Chondrocyte (in vitro differentiated cells): ENCODE measurements at places on chromosomes 3 and 15. TPM values are rescaled to one million over a fixed set of nuclear protein-coding genes. Genes with fewer than 3 reads are reported as not detected.

The HIGD2B gene
- total RNA-seq = not detected in 3 replicates

The RHOV gene
- 0.12 to 0.31 TPM in 2 of 3 replicates, not detected in the other for total RNA-seq

The POPDC2 gene
- 0.80 to 1.1 TPM (median 1.0 TPM) in 3 replicates for total RNA-seq

- no peak overlapping the region for H3K4me3 ChIP-seq
- no peak overlapping the region for H3K27ac ChIP-seq
- DNase-seq = no peak
- H3K4me1 ChIP-seq = peaks cover 11% of the 10 kb centered on the region
- peaks cover 2% of the 10 kb centered on the region for H3K27me3 ChIP-seq
Measured at GRCh38 chr15:29352402-29352801, 82.8 kb upstream of the NSMCE3 start.

DNA sequence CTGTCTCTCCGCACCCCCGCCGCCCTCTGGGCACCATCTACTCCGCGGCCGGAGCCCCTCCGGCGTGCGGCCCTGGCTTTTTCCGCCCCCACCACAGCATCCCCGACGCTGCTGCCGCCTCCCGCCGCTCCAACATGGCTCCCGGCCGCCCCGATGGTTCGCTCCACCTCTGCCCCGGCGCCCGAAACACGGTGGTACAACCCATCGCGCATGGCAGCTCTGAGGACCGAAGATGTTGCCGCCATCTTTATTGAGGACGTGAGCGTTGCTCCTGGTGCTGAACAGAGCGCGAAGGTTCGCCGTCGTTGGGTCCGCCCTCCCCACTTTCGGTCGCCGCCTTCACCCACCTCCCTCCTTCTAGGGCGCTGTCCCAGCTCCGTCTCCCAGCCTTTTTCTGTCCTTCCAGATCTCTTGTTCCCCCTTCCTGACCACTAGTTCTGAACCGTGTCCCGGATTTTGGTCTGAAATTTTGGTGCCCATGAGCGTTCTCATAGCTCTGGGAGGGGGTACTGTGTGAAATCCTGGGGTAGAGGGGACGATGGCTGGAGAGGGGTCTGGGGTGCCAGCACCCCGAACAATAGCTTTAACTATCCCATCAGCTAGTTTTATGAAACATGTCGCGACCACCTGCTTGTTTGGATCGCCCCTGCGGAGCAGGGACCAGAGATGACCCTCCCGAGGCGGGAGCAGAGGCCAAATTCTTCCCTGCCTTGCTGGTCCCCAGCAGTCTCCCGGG, at the start of gene CELSR3:
CELSR3 (minus strand) TSS at position 134 of the 736 bp plus-strand sequence. CDS start 252 bp downstream, outside the sequence.
- peaks cover 3% of the 10 kb centered on the region for H3K36me3 ChIP-seq
- DNase-seq = peak; percentile 97
- peak within 1 kb of the TSS; percentile 84 for H3K4me3 ChIP-seq
- peak within 1 kb of the TSS; percentile 99 for H3K27ac ChIP-seq

DNA sequence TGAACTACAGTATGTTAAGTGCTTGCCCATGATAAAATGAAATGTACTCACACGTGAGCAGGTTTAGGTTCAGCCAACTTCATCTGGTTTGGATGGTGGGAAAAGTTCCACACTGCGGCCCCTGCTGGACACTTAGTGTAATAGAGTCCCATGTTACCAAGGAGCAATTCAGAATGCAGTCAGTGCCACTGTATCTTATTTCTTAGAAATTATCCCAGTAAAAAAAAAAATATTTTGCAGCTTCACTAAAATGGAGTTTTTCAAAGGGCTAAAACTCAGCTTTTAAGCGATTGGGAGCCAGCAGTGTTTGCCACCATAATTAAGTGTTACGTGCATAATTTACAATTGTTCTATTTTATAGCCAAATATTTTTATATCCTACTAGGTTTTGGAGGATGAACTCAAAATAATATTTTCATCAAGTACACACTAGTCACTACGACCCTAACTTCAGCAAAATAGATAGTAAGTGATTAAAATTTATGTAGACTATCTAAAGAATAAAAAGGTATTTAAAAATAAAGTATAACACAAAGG, 371.7 kb upstream of the GBE1 start:
- H3K27ac ChIP-seq = no peak overlapping the region
- H3K27me3 ChIP-seq = no peaks in the 10 kb centered on the region
- H3K36me3 ChIP-seq = no peaks in the 10 kb centered on the region
- H3K4me3 ChIP-seq = no peak overlapping the region

GRCh38 chr3:41833628-41834027, 128.3 kb downstream of the ULK4 start:
- no peaks in the 10 kb centered on the region for H3K27me3 ChIP-seq
- no peak overlapping the region for H3K4me3 ChIP-seq
- no peak overlapping the region for H3K27ac ChIP-seq

DNA sequence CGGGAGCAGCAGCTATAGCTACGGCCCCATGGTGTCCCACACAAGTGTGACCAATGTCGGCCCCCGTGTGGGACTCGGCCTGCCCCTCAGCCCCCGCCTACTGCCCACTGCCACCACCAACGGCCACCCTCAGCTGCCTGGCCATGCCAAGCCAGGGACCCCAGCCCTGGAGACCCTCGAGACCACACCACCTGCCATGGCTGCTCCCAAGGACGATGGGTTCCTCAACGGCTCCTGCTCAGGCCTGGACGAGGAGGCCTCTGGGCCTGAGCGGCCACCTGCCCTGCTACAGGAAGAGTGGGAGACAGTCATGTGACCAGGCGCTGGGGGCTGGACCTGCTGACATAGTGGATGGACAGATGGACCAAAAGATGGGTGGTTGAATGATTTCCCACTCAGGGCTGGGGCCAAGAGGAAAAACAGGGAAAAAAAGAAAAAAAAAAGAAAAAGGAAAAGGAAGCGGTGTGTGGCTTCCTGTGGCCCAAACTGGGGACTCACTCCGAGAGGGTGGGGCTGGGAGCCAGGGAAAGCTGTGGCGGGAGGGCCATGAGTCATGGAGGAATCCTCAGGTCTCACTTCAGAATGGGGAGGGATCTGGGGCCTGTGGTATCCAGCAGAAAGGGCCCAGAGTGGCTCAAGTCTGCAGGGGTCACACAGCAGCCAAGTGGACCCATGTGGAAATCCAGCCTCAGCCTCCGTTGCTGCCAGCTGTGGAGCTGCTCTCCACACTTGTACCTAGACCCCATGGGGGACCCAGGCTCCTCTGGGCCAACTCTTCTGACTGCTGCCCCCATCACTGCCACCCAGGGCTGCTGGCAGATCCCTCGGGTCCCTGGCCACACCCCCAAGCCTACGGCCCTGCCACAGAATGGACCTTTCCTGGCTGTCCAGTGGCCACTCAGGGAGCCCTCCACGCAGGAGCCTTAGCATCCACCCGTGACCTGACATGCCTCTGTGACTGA, 26.1 kb downstream of the PTH1R start:
- H3K4me1 ChIP-seq = peaks cover 6% of the 10 kb centered on the region
- peak; percentile 82 for DNase-seq
- no peak overlapping the region for H3K27ac ChIP-seq
- H3K4me3 ChIP-seq = no peak overlapping the region
- no peaks in the 10 kb centered on the region for H3K27me3 ChIP-seq
